Naive thymus-derived CD4-positive, alpha-beta T cell (primary cell): ENCODE measurements at places on chromosomes 1 and 21. TPM values are rescaled to one million over a fixed set of nuclear protein-coding genes. Genes with fewer than 3 reads are reported as not detected.
A peak's percentile ranks its signal among the peaks of the same experiment; 100 is the strongest.

GRCh38 chr1:91798241-91798648, 87.7 kb downstream of the TGFBR3 start:
- no peak for DNase-seq
- H3K36me3 ChIP-seq: no peaks in the 10 kb centered on the region
- no peak overlapping the region for H3K4me3 ChIP-seq
- no peak overlapping the region for H3K27ac ChIP-seq

DNA sequence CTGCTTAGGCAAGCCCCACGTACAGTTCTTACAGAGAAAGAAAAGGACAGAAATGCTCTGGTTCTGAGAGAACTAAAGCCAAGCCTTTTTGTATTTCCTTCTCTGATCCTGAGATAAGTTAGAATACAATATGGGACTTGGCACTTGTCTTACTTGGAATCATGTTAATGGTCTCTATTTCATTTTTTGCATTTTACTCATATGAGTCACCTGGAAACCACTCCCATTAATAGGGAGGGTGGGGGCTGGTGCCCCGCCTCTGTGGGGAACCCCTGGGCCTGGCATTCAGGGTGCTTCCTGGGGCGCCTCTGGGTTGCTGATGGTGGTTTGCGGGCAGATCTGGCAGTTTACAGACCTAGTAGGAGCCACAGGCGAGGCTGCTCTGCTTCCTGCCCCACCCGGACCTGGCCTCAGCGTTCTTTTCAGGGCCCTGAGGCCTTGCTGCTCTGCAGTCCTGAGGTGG, 26.7 kb downstream of the TSPAN2 start:
- no peaks in the 10 kb centered on the region for H3K27me3 ChIP-seq
- peak; percentile 97 for DNase-seq
- peaks cover 32% of the 10 kb centered on the region for H3K4me1 ChIP-seq
- peak overlapping the region; percentile 36 for H3K4me3 ChIP-seq
- no peaks in the 10 kb centered on the region for H3K36me3 ChIP-seq

DNA sequence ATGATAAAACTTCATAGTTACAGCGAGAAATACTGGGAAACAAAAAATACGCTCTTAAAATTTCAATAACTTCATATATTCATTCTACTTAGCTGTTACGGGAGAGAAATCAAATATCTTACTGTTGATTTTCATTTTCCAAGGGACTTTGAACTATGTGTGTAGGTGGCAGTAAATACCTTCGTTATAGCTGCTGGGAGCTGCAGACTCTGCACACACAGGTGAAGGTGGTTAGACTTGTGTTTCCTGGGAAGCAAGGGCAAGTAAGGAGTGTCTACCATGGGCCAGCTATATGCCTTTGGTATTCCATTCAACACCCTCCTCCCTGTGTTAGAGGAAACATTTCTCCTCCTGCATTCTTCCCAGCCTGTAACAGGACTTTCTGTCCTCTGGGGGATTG, 51.4 kb upstream of the DIRAS3 start:
- H3K4me3 ChIP-seq: no peak overlapping the region
- no peak overlapping the region for H3K27ac ChIP-seq
- H3K36me3 ChIP-seq: no peaks in the 10 kb centered on the region
- no peaks in the 10 kb centered on the region for H3K4me1 ChIP-seq

DNA sequence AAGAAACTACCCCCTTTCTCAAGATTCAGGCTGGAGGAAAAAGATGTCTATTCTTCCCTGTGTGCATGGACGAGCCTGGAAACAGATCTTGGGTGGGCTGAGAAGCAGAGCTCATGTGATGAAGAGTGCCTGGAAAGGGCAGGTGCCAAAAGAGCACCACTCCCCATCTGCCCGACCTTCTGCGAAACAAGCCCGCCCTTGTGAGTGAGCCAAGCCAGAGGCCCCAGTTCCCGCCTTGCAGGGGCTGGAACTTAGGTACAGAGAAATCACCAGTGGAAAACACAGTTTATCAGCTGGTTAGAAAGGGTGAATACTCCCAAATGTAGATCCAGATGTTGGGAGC, 26.7 kb upstream of the A3GALT2 start:
- H3K4me3 ChIP-seq: no peak overlapping the region
- no peaks in the 10 kb centered on the region for H3K36me3 ChIP-seq
- H3K27me3 ChIP-seq: no peaks in the 10 kb centered on the region
- DNase-seq: no peak

DNA sequence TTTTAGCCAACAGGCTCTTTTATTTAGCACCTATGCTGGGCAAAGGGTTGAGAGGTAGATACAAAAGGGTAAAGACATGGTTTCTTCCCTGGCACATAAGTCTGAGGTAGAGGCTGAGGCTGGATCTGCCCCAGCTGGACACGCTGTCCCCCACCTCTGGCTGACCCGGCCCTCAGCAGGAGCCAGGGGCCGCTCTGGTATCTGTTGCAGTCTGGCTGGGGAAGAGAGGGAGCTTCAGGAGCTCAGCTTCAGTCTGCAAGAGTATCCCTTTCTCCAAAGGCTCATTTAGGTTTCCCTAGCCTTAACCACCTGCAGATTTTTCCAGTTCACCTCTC, 14.2 kb downstream of the BLACAT1 start:
- H3K27ac ChIP-seq: no peak overlapping the region
- DNase-seq: no peak
- no peaks in the 10 kb centered on the region for H3K27me3 ChIP-seq

Gene SIM2
- not detected for polyA plus RNA-seq

Gene ABCA4
- not detected for polyA plus RNA-seq

Gene RGS8
- polyA plus RNA-seq: not detected
